Cortex of kidney (tissue), 1 donor: ENCODE measurements at places on chromosomes 13 and 19.

DNA sequence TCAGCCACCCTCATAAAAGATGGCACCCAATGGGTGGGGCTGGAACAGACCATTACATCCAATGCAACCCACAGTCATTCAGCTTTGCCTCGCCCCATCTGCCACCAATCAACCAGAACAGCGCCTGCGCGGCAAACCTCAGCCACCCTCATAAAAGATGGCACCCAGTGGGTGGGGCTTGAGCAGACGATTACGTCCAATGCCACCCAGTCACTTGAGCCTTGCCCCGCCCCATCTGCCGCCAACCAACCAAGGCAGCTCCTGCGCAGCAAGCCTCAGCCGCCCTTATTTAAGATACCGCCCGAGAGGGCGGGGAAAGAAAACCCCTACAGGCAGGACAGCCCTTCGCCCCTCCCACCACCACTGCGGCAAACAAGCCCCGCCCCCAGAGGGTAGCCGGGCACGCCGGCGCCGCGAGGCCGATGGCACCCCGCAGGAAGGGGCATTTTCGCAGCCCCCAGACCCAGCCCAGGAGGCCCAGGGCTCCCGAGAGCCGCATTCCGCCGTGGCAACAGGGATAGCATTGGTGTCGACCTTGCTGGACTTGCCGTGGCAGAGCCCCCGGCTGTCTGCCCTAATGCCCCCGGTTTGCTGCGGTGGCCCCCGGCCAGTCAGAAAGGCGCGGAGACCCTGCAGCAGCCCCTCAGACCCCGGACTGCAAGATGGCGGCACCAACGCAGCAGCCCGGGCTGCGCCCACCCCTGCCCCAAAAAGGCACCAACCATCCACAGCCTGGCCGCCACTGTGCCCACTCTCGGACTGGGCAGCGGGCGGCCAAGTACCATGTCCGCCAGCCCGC is 675 bp downstream of the PEG3 start:
- no peak for DNase-seq

DNA sequence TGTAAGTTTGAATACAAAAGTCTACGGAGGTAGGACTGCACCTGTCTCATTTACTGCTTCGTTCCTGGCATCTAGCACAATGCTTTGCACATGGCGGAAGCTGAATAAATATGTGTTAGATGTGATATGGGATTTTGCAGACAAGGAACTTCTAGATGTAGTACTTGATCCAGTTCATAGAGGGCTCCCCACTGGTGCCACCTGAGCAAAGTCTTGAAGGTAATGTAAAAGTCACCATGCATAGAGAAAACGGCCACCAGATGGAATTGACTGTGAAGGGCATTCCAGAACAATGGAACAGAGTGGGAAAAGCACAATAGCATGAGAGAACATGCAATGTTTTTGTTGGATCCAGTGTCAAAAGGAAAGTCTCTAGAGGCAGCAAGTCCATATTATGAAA is 209.3 kb downstream of the HS6ST3 start:
- DNase-seq = no peak

DNA sequence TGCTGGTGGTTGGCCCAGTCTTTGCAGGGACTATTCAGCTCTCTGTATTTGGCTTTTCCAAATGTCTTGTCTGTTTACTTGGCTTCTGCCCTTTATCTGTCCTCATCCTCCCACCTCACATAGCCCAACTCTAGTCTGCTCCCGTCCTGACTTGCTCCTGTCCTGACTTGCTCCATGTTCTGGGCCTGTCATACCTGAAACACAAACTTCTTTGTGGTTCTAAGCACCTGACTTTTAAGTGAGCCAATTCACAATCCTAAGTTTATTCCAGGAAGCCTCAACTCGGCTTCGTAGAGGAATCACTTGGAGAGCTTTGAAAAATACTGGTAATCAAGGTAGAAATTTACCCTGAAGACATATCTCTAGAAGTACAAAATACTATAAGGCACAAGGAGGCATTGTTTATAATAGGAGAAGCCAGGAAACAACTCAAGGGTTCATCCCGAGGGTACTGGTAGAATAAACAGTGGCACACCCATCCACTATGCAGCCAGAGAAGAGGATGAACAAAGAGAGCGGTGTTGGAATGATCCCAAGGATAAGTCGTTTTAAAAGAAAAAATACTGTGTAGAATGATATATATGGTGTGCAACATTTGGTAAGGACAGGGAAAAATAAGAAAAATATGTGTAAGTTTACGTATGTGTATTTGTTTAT is 284.5 kb downstream of the FGF14 start:
- DNase-seq = no peak

DNA sequence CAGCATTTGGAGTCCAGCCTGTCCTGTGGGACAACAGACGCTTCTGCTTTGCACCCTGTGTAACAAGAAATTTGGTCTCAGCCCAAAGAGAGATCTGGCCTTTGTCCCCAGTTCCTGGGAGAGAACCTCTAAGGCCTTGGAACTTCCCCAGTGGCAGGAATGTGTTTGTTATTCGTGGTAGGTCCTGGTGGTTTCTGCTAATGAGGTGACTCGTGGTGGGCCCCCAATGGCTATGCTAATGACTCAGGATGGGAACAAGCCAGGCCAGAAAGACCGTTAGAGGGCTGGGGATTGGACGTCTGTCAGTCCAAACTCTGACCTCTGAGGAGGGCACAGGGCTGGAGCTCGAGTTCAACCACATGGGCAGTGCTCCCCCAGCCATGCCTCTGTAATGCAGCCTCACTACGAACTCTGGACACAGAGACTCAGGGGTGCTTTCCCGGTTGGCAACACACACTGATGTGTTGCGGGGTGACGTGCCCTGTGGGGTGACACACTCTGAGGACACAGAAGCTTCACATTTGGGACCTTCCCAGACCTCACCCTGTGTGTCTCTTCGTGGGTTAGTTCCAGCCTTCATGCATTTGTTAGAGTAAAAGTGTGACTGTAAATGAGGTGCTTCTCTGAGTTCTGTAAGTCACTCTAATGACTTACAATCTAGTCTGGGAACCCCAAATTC is 38.9 kb downstream of the TEX29 start:
- DNase-seq = no peak

DNA sequence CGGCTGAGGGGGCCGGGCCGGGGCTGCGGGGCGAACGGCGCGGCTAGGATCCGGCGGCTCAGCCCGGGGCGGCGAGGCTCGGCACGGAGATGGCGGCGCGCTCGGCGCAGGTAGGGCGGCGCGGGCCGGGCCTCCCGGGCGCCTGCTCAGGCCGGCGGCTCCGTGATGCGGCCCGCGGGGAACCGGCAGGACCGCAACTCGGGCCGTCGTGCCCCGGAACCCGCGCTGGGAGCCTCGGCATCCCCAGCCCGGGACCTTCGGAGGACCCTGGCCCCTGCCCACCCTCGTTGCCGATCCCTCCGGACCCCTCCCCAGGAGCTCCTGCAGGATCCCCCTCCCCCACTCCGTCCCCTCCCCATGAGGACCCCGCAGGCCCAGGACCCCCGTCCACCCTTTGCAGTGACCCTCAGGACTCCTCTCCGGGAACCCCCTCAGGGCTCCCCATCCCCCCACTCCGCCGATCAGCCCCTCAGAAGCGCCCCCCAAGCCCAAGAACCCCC is 304 bp downstream of the EVI5L start:
- no peak for DNase-seq

DNA sequence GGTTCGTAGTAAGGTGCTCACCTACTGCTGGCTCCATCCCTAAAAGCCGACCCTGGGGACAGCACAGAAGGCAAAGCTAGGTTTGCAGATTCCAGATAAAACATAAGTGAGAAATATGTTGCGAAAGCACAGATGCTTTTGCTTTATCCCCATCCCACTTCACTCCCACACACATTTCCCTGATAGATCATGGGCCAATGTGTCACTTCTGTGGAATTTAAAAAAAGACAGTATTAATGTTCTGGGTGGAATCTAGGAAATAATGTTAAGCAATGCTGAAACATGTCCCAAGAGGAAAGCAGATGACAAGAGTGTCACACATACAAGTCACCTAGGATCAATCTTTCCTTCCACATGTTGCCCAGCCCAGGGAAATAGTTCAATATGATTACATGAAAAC is 661.0 kb upstream of the MIR17HG start:
- no peak for DNase-seq

GRCh38 chr13:95749545-95749944 is 72.6 kb downstream of the DNAJC3 start:
- DNase-seq = no peak

- DNase-seq = no peak
These were observed 3.7 kb upstream of the PDE4A start for GRCh38 chr19:10416380-10417257.

GRCh38 chr19:48230555-48231129 is 25.1 kb downstream of the CARD8 start:
- no peak for DNase-seq

DNA sequence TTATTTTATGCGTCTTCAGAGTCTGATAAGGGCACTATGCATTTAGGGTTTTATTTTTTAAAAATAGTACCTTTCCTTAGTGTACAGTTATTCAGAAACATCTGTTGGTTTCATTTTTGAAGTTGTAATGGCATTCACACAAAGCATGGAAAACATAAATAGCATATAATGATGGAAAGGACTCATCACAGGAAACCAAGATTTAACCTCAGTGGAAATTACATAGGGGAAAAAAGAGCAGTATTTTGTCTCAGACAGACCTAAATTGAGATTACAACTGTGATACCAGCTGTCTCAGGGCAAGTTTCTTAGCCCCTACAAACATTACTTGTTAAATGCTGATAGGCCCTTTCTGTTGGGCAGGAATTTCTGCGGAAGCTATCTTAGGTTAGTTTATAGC is 57.2 kb downstream of the NHLRC3 start:
- no peak for DNase-seq

DNA sequence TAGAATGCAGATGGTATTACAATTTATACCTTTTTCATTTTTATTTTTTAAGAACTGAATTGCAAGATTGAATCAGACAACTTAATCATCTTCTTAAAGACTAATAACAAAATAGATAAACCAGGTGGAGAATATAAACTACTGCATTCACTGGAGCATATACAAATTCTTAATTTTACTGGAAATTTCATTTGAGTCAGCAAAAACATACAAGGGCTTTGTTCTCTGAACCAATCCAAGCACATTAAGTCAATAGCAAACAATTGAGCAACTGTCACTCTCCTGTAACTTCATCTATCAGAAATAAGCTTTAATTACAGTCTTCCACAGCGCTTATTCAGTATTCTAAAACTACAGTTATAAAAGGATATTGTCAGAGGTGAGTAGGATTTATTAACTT is 167.4 kb upstream of the OBI1 start:
- no peak for DNase-seq

GRCh38 chr13:35720690-35721554 is 244.4 kb upstream of the MAB21L1 start:
- no peak for DNase-seq

GRCh38 chr19:309206-309565 is 18.0 kb upstream of the PLPP2 start:
- no peak for DNase-seq

- DNase-seq = no peak
These were observed 418.9 kb downstream of the ZNF536 start for GRCh38 chr19:30791088-30791487.

DNA sequence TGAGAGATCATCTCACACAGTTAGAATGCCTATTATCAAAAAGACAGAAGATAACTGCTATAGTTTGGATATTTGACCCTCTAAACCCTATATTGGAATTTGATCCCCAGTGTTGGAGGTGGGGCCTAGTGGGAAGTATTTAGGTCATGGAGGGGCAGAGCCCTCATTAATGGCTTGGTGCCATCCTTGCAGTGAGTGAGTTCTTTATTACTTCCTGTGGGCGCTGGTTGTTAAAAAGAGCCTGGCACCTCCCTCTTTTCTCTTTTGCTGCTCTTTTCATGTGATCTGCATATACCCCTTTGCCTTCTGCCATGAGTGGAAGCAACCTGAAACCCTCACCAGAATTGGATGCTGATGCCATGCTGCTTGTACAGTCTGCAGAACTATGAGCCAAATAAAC is 66.8 kb downstream of the TDRD3 start:
- no peak for DNase-seq

- DNase-seq = no peak
These were observed 893.4 kb upstream of the MIR17HG start for GRCh38 chr13:90454002-90454636.

- no peak for DNase-seq
These were observed 5.0 kb downstream of the PBX4 start for GRCh38 chr19:19613506-19613905.

DNA sequence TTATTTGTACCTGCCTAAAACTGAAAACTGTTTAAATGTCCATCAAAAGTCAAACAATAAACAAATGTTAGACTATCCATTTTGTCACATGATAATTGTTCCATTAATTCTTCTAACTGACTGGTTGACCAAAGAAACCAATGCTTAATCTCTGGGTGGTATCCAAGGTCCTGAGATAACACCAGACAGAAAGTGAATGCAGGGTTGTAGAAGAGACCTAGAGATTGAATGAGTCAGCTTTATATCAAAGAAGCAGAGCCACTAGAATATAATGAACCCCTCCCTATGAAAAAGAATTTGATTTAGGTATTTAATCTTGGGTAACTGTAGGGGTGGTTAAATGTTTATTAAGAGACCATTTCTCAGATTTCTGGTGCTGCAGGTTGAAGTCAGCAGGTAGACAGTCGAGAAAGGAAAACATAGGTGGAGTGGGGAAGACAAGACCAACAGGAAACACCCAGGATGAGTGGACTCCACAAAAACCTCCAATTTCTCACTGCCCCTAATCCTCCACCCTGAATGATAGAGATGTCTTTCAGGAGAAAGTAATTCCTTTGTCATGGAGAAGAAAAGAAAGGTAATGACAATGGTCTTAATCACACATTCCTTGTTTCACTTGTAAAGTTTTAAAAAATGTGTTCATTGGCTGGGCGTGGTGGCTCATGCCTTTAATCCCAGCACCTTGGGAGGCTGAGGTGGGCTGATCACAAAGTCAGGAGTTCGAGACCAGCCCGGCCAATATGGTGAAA is 536.4 kb downstream of the IRS2 start:
- DNase-seq = no peak

GRCh38 chr13:75792526-75793187 is 156.5 kb downstream of the LMO7 start:
- DNase-seq = no peak

- DNase-seq = no peak
These were observed 1.9 kb downstream of the TSHZ3 start for GRCh38 chr19:31347354-31347753.

DNA sequence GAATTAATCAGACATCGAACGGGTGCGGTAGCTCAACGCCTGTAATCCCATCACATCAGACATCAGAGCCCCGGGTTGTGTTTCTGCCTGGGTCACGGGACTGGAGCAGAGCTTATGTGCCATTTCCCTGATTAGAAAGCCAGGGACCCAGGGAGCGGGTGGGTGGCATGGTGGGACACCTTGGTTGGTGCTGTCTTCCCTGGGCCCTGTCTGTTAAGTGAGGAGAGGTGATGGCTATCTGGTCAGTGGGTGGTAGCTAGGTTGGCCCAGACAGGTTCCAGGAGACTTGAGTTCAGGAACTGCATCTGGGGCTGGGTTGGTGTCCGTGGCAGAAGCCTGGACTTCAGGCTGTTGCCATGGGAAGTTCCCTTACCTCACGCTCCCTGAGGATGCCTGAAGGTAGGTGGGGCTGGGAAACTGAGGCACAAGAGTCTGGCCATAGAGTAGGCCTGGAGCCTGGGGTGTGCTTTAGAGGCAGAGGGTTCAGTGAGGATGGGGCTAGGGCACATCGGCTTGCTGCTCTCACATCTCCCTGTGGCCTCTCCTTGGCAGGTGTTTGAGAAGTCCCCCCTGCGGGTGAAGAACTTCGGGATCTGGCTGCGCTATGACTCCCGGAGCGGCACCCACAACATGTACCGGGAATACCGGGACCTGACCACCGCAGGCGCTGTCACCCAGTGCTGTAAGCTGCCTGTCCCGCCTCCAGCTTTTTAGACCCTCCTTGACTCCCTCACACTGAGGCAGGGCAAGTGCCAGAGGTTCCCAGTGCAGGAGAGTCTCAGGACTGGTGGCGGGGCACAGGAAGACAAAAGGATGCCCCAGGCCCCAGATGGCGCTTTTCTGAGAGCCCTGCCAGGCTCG is 2.1 kb downstream of the RPL18A start:
- DNase-seq = no peak
